ENCODE measurements at places on chromosomes 4 and X.
A peak's percentile ranks its signal among the peaks of the same experiment; 100 is the strongest.

GRCh38 chrX:139930916-139931645 lies 1.8 kb downstream of the ATP11C start:
- peak; percentile 8 for DNase-seq

GRCh38 chr4:173530326-173531085 lies 477 bp upstream of the HAND2 start:
- no peak for DNase-seq

- no peak for DNase-seq
Measured at GRCh38 chr4:94251094-94251493, 43.4 kb downstream of the SMARCAD1 start.

GRCh38 chr4:113327494-113327893 lies 278.0 kb downstream of the ANK2 start:
- no peak for DNase-seq

DNA sequence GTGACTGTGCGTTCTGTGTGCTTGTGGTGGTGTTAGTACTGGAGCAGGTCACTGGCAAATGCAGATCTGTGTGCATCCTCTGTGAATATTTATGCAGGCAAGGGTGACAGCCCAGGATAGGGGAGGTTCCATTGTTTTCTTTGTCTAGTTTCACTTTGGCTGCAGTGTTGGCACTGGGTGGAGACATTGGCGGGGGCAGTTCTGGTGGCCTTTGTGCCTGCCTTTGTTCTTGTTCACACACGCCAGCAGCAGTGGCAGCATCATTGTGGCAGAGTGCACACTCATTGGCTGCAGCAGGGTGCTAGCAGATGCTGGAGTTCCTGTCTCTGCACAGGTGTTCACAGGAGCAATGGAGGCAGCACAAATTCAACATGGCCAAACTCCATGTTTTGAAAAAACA lies 495.3 kb downstream of the UBE2NL start:
- DNase-seq: no peak

DNA sequence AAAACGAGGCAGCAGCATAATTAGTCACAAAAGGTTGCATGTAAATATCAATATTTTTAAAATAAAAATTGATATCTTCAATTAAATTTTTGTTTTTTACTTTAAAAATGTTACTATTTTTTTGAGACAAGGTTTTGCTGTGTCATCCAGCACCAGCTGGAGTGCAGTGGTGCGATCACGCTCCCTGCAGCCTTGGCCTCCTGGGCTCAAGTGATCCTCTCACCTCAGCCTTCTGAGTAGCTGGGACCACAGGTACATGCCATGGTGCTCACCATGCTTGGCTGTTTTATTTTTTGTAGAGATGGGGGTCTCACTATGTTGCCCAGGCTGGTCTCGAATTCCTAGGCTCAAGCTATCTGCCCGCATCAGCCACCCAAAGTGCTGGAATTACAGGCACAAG lies 96.8 kb upstream of the FRAS1 start:
- DNase-seq: no peak

Measured in neural crest cell (in vitro differentiated cells).